ENCODE measurements at places on chromosomes 4 and X.

DNA sequence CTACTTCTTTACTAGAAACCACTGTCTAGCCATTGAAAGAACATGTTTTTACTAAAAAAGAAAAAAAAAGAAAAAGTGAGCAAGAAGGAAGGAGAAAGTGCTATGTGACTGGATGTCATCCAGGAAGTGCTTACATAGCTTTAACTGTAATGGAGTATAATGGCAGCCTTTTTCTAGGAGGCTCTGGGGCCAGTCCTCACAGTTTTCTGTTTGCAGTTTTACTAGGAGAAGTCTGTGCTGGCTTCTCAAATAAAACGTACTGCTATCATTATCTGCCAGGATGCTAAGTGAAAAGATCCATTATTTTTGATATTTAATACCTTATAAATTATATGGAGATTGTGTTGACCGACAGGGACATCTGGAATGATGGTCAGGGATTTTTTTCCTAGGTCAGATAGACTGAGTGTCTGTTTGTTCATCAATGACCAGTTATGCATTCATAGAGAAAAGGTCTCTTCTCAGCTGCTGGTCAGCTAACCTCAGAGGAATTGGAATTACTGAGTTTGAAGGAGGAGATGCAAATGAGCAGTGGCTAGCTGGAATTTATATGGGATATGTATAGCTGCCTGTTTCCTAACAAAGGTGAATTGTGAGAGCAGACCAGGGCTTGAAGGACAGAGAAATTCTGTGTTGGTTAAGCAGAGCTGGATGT is 21.7 kb downstream of the LPAR4 start:
- no peak for DNase-seq

- DNase-seq = no peak
Measured at GRCh38 chr4:15294202-15294601, 133.6 kb upstream of the C1QTNF7 start.

DNA sequence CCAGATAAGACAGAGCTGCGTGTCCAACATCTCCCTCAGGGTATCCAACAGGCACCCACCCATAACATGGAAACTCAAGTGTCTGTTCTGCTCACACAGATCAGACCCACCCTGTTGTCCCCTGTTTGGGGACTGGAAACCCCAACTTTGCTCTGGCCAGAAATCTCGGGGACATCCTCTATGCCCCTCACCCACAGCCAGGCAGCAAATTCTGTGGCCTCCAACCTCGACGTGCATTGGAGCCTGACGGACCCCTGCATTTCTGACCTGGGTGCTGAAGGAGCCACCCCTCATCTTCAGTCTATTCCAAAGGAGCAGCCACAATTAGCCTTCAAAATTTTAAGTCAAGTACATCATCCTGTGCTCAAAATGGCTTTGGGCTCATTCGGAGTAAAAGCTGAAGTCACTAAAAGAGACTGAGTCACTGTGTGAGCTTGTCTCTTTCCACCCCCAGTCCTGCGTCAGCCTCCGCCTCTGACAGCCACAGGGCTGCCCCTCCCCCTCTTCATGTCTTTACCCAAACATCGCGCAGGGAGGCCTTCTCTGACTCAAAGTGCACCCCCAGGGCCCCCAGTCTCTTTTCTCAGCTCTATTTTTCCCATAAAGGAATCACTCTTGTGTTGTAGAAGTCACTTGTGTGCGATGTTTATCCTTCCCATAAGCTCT is 24.4 kb upstream of the PDE6B start:
- DNase-seq = no peak

- DNase-seq = peak; percentile 24
Measured at GRCh38 chr4:76989391-76990061, 40.0 kb downstream of the SEPTIN11 start.

DNA sequence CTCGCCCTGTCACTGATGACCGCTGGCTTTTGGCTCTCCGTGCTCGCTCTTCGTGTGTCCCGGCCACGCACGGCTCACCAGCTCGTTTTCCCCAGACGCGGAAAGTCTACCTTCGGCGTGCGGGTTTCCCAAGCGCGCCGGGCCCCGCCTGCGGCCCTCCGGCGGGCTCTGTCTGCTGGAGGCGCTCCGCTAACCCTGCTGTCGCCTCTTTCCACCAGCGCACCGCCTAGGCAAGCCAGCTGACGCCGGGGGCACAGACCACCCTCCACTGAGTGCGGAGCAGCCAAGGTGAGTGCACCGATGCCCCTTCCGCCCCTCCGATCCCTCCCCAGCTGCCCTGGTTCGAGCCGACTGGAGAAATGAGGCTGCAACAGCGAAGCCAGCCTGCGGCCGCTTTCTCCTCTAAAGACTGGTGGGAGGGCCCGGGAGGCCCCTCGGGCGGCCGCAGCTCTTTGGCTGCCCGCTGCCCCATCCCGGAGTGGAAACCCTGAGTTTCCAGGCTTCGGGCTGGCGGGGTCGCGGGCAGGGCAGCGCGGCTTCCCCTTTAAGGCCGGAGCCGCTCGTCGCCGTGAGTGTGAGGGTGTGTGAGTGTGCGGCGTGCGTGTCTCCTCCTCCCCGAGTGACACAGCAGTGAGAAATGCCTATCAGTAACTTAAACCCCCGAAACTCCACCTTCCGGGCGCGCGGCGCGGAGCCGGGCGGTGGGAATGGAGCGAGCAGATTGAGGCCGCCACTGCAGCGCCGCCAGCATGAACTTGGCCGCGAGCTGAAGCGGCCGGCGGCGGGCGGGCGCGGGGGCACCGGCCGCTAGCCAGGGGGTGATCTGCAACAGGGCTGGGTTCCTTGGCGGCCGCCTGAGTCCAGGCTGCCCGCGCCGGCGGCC is at the start of gene MAMLD1:
Gene MAMLD1, plus strand, starts transcription at position 719 of the 883 bp plus-strand sequence. CDS start 82,200 bp downstream, outside the sequence.
- peak; percentile 29 for DNase-seq

DNA sequence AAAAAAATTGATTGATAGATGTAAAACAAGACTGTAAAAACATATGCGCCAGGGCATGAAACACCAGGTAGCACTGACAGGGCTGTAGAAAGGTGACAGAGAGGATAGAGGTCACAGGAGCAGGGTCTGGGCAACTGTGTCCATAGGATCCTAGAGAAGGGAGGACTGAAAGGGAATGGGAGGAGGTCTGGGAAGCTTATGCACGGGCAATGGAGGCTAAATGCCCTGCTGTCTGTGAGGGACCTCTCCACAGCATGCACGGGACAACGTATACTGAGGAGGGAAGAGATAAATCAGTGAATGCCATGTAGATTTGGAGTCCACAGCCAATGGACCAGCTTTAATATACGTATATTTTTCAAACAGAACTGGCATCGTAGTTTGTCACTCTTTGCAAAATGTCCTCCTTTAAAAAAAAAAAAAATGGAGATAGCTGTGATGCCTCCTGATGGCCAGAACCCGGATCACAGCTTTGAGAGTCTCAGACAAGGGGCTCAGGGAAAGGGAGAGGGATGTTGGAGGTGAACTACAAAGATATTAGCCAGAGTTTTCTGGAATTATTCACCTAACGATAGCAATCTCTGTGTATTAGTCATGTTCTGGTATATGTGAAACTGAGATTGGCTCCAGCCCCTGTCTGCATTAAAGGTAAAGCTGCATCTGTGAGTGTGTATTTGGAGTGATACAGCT is 16.0 kb downstream of the RAB40A start:
- no peak for DNase-seq

DNA sequence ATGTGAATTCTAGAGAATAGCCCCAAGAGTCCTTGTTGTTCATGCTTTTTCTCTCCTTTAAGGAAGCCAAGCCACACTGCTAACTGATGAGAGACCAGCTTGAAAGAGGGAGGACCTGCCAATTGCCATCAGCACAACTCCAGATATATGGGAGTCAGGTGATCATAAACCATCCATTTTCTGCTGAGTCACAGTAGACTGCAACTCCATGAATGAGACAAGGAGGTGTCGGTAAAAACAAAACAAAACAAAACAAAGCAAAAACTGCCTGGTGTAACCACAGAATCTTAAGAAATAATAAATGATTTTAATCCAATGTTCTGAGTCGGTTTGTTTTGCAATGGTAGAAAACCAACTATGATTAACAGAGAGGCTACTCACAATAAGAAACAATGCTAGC is 837.3 kb downstream of the PCDH7 start:
- no peak for DNase-seq

DNA sequence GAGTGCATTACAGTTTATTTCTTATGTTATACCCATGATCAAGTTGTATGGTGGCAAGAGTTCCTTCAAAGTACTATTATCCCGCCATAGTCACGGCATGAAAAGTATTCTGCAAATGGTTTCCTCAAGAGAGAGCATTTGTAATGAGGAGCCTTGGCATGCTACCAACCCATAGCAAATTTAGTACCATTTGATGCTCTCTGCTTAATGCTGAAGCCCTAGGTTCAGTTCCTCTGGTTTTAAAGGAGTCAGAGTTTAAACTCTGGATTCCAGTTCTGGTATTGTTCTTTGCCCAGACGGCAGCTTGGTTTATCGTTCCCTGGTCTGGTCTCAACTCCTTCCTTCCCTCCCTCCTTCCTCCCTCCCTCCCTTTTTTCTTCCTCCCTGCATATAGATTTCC is 371.3 kb downstream of the BMPR1B start:
- no peak for DNase-seq

DNA sequence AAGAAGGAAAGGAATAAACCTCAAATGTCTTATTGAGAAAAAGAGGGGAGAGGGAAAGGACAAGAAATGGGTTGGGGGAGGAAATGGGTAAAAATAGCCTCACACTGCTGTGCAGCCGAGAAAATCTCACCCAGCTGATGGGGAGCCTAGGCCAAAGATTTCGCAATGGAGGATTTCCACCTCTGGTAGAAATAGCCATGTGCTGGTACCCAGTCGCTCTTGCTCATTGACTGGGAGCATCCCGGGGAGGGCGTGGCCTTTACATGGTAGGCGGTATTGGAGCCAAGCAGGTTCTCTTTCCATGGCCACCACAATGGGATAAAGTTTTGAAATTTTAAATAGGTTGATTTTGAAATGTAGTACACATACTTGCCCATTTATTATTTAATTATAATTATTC is 255.1 kb upstream of the LDB2 start:
- no peak for DNase-seq

- DNase-seq = no peak
Measured at GRCh38 chr4:15525080-15525479, 55.4 kb downstream of the CC2D2A start.

DNA sequence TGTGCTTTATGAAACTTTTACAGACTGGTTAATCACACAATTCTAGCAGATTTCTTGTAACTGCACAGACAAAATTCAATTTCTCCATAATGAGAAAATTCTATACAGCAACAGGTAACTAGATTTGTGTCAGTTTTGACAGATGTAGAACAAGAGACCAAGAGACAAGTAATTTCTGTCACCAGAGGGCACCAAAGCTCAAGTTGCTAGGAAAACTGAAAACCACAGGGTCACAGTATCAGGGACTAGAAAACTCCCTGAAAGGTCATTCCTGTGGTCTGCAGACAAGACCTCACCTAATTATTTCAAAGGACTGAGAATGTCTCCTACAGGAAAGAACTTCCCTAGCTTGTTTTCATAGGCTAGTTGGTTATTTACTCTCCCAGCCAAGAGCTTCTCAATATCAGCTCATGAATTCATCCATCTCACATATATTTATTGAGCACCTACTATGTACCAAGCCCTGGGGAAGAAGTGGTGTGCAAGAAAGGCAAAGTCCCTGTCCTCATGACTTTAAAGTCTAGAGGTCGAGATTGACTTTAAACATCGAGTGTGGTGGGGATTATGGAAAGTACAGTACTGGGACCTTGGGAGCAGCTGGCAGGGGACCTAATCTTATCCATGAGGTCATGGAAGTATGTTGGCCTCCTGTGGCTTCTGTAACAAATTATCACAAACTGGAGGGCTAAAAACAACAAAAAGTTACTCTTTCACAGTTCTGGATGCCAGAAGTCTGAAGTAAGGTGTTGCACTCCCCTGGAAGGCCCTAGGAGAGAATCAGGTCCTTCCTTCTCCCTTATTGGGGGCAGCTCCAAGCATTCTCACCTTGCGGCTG is 47.8 kb upstream of the SETD7 start:
- no peak for DNase-seq
